ENCODE measurements at places on chromosomes 2 and 18.

DNA sequence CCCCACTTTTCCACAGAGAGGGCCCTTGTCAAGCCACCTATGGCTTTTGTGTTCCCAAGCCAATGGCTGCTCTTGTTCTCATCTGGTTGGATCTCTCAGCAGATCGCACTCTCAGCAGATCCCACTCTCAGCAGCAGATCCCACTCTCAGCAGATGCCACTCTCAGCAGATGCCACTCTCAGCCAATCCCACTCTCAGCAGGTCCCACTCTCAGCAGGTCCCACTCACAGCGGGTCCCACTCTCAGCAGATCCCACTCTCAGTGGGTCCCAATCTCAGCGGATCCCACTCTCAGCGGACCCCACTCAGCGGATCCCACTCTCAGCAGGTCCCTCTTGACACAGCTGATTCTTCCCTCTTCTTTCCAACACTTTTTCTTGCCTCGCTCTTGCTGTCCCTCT, 59.3 kb upstream of the MGAT4A start:
- no peak for DNase-seq

DNA sequence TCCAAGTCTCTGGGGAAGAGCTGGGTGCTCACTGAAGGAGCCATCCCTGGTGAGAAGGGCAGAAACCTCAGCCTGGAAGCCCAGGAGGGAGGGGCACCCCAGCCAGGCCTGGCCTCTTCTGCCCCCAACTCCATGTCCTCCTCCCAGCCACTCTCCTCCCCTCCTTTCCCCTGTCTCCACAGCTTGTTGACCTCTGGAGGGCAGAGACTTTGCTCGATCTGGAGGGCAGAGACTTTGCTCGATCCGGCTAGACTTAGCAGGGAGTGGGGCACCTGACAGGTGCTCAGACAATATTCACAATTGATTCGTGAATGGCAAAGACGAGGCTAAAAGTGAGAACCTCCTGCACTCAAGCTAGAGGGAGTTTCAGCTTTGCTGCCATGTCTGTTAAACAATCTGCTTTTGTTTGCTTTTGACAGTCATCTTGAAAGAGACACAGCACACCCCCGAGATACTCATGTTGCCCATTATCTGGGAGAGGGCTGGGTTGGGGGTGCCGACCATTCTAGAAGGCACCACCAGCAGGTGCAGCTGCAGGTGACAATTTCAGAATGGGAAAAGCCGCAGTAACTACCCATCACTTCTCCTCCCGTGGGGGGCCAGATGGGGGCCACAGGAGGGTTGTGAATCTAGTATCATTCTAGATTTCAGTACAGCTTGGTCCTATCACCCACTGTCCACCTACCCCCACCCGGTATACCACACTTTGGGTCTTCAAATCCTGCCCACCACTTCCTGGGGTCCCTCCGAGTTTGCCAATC, 54.8 kb downstream of the DNMT3A start:
- DNase-seq: no peak

- no peak for DNase-seq
Observed at GRCh38 chr2:165839610-165840009, 45.6 kb upstream of the GALNT3 start.

GRCh38 chr2:53188851-53189510, 578.6 kb upstream of the CHAC2 start:
- no peak for DNase-seq

DNA sequence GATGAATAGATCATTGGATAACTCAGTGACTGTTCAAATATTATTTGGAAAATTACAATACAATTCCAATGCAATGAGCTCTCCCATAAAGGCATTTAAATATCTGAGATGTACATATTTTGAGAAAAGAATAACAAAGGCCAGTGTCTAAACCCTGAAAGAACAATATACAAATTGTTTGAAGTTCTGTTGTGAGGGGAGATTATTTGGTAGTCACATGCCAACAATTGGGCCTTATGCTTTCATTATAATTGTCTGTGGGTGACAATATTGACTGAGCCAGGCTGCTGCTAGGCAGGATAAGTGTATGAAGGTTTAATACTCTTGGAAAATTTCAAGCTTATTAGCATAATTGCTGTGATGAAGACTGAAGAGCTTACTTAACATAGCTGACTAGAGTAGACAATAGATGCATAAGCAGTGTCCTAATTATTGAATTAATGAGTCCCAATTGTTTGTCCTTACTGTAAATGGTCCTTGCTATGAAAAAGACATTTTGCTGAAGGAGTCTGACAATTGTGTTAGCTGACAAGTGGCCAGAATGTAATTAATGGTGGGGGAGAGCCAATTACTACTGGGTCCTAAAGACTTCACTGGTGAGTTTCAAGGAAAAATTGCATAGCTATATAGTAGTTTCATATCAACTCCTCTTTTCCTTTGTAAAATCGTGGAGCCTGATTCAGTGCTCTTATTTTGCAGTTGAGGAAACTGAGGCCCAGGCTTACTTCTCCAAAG, 5.0 kb upstream of the SMAD2 start:
- no peak for DNase-seq

DNA sequence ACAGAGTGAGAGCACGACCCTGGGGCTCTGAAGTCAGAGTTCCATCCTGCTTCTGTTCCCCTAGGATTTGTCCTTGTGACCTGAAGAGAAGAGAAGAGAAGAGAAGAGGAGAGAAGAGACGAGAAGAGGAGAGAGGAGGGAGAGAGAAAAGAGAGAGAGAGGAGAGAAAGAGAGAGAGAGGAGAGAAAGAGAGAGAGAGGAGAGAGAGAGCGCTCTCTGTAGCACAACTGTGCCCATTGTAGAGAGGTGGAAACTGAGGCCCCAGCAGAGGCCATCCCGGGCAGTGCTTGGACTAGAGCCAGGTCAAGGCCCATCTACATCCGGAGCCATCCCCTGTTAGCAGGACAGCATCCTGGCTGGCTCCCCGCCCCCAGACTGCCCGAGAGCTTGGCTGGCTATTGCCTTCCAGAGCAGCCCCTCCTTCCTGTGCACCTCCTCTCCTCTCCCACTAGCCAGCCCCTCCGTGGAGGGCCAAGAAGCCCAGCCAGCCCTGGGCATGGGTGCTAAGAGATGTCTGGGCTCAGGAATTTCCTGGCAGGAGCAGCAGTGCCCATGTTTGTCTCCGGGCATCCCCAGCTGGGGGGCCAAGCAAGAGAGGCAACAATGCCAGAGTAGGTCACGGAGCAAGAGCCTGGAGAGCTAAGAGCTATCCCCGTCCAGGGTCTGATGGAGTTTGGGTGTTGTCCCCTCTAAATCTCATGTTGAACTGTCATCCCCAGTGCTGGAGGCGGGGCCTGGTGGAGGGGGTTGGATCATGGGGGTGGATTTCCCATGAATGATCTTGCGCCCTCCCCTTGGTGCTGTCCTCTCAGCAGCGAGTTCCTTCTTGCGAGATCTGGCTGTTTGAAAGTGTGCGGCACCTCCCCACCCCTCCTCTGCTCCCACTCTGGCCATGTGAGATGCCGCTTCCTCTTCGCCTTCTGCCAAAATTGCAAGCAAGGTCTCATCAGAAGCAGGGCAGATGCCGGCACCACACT, 18.2 kb upstream of the GPR55 start:
- DNase-seq: no peak

GRCh38 chr18:63951302-63951705, 2.2 kb downstream of the HMSD start:
- DNase-seq: no peak

GRCh38 chr2:171390941-171391516, 42.8 kb downstream of the METTL8 start:
- peak; percentile 24 for DNase-seq

DNA sequence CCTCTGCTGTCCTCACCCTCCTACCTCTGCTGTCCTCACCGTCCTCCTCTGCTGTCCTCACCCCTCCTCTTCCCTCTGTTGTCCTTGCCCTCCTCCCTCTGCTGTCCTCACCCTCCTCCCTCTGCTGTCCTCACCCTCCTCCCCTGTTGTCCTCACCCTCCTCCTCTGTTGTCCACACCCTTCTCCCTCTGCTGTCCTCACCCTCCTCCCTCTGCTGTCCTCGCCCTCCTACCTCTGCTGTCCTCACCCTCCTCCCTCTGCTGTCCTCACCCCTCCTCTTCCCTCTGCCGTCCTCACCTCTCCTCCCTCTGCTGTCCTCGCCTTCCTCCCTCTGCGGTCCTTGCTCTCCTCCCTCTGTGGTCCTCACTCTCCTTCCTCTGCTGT, 11.8 kb downstream of the GAD1 start:
- DNase-seq: no peak

GRCh38 chr2:25215948-25216679, 47.7 kb upstream of the POMC start:
- peak; percentile 61 for DNase-seq

- DNase-seq: no peak
Observed at GRCh38 chr2:215883799-215884198, 129.6 kb downstream of the MREG start.

- no peak for DNase-seq
Observed at GRCh38 chr2:59713577-59713976, 839.9 kb downstream of the BCL11A start.

DNA sequence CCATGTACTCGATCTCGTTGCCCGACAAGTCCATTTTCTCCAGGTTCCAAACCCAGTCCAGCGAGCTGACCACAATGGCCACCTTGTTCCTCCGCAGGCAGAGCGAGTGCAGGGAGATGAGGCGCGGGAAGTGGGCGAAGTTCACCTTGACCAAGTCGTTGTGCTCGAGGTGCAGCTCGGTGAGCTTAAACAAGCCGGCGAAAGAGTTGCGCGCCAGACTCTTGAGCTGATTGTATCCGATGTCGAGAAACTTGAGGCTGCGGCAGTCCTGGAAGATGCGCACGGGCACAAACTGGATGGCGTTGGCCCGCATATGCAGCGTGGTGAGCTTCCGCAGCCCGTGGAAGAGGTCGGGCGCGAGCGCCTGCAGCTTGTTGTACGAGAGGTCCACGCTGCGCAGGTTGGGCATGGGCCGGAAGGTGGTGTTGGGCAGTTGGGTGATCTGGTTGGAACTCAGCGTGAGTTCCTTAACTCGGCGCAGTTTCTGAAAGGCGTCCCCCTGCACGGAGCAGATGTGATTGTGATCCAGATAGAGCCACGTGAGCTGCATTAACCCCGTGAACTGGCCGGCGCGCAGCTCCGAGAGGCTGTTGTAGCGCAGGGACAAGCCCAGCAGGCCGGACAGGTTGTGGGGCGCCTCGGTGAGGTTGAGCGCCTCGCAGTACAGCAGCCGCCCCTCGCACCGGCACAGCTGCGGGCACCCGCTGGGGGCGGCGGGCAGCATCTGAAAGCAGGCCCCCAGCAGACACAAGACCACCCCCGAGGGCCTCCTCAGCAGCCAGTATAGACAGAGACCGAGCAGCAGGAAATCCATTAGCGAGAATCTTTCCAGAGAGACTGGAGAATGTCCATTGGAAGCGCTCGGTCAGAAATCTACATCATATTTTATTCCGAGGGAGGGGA, 1.3 kb downstream of the LRRTM1 start:
- DNase-seq: no peak

- DNase-seq: no peak
Observed at GRCh38 chr2:240463274-240463865, 27.9 kb downstream of the GPC1 start.

DNA sequence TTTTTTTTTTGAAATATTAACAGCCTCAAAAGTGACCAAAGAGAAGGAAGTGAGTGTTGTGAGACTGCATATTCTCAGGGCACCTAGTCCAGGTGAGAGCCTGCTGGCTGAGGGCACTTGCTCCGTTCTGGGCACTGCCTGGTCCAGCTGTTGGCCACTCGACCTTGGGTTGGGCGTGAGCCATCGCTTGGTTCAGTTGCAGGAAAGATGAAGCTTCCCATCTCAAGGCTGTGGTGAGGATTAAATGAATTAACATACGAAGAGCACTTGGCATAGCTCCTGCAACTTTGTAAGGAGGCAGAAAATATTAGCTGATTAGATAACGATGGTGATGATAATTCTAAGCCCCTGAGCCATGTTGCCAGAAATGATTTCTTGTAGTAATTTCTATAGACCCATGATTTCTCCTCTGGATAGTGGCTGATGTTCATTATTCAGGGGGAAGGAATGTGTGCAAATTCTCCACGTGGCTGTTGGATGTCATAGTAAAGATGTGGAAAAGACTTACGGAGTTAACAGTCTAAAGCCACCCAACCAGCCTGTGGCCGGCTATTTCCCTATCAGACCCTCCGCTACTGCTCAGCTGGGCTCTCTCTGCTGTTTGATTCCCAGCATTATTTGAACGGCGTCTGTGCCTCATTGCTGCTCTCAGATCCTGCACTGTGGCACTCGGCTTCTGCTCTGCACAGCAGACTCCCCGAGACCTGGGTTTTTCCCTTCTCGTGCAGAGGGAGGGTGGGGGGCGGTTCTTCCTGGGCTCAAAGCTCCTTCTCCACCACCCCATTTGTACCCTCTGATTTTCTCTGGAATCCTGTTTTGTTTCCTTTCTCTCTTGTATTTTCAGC, 221.1 kb downstream of the GALR1 start:
- no peak for DNase-seq

DNA sequence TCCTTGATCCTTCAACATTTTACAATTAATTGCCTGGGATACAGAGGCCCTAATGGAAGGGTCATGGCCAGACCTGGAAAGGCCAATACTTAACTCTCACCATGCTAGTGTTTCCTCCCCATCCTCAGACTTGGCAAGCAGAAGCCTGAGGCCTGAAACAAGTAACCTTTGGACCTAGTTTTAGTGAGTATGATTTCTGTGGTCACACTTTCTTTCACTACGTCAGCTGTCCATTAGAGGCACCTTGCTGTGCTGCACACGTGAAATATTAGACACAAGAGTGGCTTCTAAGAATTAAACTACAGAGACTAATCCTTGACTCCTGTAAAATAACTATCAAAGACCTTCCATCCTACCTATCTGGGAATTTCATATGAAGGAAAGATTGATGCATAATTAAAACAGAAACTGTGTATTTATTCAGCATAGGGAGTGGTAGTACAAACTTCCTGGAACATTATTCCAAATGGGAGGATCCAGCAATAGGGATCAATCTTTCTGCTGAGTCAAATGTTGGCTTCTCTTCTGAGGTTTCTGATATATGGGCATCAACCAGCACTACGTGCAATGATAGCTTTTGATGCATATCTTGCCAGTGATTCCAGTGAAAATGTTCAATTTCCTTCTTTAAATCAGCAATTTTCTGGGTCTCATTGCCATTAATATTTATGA, 249.7 kb downstream of the IKZF2 start:
- no peak for DNase-seq

DNA sequence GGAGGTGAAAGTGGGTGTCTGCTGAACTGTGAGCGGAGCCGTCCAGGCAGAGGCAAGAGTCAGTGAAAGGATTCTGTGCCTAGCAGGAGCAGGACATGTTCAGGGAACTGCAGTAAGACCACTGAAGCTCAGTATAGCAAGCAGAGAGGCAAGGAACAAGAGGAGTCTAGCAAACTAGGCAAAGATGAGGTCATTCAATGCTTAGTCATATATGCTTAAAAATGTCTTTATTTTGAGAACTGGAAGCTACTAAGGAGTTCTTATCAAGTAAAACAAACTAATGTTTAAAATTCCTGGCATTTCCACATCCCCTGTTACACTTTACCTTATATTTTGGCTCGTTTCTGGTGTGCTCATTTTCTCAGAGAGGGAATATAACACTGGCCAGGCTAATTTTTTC, 913.4 kb downstream of the CBLN2 start:
- DNase-seq: no peak

All from fibroblast of skin of left biceps (primary cell).